Astrocyte (in vitro differentiated cells and primary cell): ENCODE measurements at places on chromosomes 2 and 18. TPM values are rescaled to one million over a fixed set of nuclear protein-coding genes. Genes with fewer than 3 reads are reported as not detected.

The ANKRD44 gene
- total RNA-seq, result 7.2 and 7.8 TPM in 2 replicates

The ZNF2 gene
- 4.1 and 5.5 TPM in 2 replicates for total RNA-seq

The APOB gene
- total RNA-seq, result 0.05 and 0.07 TPM in 2 replicates

The CROCC2 gene
- not detected in 2 replicates for total RNA-seq

The PDE11A gene
- 0.45 and 0.89 TPM in 2 replicates for total RNA-seq

The RAX gene
- total RNA-seq, result not detected in 2 replicates

The TUBA3E gene
- total RNA-seq, result not detected in 2 replicates

The CARF gene
- 3.6 and 5.3 TPM in 2 replicates for total RNA-seq

The INPP5D gene
- total RNA-seq, result 8.9 and 14.7 TPM in 2 replicates

The MARCO gene
- total RNA-seq, result not detected in 2 replicates

The PCARE gene
- not detected in 2 replicates for total RNA-seq
